K562 (cell line): ENCODE measurements at places on chromosomes 2 and 18.

DNA sequence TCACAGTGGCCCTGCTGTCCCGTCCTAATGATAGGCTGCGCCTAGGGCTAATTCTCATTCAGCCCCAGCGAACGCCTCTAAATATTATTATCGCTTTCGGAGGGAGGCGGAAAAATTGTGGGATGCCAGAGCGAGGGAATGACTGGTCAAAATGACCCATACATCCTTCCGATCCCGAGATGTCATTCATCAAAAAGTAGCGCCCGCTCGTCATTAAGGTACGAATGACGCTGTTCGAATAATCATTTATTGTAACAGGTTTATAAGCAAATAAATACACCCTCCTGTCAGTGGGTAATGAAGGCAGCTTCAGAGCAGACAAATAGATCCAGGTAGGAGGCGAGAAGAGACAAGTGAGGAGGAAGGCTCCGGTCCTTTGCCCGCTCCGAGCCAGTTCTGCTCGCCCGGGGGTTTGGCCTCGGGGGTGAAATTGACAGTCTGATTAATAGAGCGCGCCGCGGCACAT, at the start of gene EVX2:
Gene EVX2, minus strand, starts transcription at position 167 of the 466 bp plus-strand sequence. CDS start 186 bp downstream, outside the sequence.
- no peak for DNase-seq

- no peak for DNase-seq
Observed at GRCh38 chr2:58427572-58428095, 186.5 kb upstream of the FANCL start.

DNA sequence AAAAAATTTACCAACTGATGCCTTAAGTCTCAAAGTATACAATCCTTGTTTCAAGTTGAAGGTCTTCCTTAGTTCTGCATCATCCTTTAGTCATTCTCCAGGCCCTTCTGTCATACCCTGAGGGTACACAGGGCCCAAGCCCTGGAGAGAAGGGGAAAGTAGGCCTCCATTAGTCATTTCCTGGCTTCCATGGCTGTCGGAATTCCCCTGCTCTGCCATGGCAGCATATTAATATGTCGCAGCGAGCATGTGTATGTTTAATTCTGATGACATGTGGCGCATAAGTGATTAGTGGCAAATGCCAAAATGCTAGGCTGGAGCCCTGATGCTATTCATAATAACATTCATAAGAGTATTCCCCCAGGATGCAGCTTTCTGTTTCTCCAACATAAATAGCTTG, 22.1 kb downstream of the GPR39 start:
- DNase-seq, result no peak

DNA sequence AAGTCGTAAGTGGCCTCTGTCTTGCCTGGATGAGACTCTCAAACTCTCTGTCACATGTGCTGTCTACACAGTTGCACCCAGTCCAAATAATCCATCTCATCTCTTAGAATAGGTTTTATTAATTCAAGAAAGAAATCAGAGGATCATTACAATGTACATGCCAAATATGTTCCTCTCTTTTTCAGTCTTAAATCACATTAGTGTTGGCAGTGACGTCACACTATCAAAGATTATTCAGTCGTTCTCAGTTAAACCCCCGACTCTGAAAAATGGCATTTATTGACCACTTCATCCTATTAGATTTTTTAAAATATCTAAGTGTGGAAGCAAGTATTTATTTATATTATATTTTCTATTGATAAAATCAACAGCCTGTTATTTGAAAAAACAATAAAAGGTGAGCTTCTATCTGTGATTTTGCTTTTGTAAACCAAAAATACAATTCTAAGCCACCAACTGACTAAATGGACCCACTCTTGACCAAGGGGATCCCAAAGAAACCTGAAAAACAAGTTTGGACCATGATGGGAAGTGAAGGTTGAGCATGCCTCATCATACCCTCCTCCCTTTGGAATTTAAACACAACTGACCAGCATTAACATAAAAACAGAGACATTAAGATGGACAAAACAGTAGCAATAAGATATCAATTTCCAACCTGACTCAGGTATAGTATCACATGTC, 1894.4 kb upstream of the LRRTM1 start:
- no peak for DNase-seq

GRCh38 chr2:108363024-108363907, 14.5 kb upstream of the SULT1C4 start:
- no peak for DNase-seq

DNA sequence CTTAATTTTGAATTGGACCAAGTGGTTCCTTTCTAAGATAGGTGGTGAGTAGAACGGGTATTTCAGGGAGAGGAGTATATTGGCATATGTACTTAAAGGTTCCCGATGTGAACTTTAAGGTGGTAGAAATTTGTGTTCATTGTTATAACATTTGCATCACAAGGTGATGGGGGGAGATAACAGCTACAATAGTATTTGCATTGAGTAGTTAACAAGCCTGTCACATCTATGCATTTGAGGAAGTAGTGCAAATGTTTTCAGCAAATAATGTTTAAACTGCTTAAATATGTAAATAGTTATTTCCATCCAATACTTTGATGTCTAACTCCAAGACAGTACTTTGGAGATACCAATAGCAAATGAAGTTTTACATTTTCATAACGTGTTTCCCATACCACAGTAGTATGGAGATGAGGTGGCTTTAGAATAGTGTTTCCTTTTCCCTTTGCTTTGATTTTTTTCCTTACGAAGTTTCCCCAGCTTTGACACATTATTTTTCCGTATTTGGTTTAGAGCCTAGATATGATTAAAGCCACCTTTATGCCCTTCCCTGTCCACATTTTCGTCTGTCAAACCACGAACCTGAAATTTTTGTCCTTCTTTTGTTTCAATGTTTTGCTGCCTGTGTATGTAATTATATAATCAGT, 46.6 kb downstream of the VAPA start:
- DNase-seq, result no peak

- no peak for DNase-seq
Observed at GRCh38 chr2:38076152-38076709, 280 bp upstream of the CYP1B1 start.

- DNase-seq, result no peak
Observed at GRCh38 chr2:25161055-25161781, 7.2 kb downstream of the POMC start.

- DNase-seq, result no peak
Observed at GRCh38 chr2:119242276-119243119, 18.9 kb downstream of the STEAP3 start.

GRCh38 chr2:39996653-39997080, 217.6 kb upstream of the THUMPD2 start:
- DNase-seq, result no peak

DNA sequence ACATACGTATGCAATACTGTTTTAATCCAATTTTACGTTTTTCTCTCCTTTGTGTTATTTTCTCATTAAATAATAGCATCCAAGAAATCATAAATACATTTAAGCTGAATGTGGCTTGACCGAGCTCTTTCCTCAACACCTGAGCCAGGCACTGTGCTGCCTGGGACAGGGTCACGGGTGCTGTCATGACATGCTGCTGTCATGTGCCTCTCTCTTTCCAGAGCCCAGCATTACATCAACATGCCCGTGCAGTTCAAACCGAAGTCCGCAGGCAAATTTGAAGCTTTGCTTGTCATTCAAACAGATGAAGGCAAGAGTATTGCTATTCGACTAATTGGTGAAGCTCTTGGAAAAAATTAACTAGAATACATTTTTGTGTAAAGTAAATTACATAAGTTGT, 94.1 kb upstream of the LDLRAD4 start:
- no peak for DNase-seq

DNA sequence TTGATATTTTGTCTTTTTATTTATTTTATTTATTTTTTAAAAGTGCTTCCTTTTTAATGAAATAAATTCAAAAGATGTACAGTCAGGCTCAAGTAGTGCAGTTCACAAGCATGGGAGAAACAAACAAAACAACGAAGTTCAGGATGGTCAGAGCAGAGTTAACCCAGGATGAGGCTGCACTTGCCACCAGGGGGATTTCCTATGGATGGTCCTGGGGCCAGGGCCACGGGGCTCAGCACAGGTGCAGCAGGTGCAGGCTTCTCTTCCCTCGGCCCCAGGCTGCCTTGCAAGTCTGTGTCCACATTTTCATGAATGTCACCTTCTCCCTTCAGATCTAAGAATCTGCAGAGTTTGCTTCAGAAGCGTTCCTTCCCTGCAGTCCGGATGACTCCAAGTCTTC, 76.5 kb downstream of the CDCA7 start:
- DNase-seq, result no peak

- no peak for DNase-seq
Observed at GRCh38 chr2:103669531-103669930, 907.7 kb downstream of the TMEM182 start.

GRCh38 chr2:97953853-97954252, 41.9 kb downstream of the TMEM131 start:
- no peak for DNase-seq

- no peak for DNase-seq
Observed at GRCh38 chr2:197516393-197516761, 511 bp downstream of the MOB4 start.

GRCh38 chr2:26890341-26891000, 42.5 kb downstream of the DPYSL5 start:
- no peak for DNase-seq

GRCh38 chr2:19158896-19159295, 199.5 kb downstream of the OSR1 start:
- DNase-seq, result no peak

DNA sequence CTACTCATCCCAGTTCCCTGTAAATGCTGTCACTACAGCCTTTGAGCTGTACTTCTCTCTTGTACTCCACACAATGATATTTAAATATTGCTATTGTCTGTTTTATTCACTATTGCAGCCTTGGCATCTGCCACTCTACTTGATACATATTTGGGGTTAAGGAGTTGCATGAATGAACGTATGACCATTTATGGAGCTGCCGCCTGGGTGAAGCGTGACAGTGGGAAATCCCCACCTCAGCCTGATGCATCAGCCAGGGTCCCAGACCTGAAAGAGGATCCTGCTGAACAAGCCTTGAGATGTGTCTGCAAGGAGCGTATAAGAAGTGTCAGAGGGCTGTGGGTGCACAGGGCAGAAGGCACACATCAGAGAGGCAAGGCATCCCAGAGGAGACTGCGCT, 39.1 kb downstream of the MRPL35 start:
- no peak for DNase-seq

DNA sequence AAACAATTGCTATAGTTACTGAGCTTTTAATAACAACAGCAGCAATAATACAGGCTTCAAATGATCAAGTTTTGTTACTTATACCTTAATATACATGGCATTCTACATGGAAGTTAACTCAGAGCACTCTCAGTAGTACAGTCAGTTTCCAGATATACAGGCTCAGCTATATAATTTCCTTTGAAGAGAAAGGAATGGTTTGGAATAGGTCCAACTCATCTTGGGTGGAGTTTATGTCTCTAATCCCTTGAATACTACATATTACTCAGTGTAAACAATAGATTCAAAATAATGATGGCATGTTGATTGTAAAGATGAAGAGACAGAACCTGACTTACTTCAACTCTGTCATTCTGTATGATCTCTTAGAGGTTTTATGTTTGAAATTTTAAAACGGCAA, 174.9 kb downstream of the EPHA4 start:
- no peak for DNase-seq

GRCh38 chr2:68108120-68108519, 45.3 kb upstream of the C1D start:
- no peak for DNase-seq

GRCh38 chr2:11299439-11299838, 45.0 kb downstream of the ROCK2 start:
- no peak for DNase-seq

GRCh38 chr2:128997166-128997866, 678.6 kb upstream of the HS6ST1 start:
- DNase-seq, result no peak

- no peak for DNase-seq
Observed at GRCh38 chr18:45951016-45951714, 16.0 kb downstream of the EPG5 start.

DNA sequence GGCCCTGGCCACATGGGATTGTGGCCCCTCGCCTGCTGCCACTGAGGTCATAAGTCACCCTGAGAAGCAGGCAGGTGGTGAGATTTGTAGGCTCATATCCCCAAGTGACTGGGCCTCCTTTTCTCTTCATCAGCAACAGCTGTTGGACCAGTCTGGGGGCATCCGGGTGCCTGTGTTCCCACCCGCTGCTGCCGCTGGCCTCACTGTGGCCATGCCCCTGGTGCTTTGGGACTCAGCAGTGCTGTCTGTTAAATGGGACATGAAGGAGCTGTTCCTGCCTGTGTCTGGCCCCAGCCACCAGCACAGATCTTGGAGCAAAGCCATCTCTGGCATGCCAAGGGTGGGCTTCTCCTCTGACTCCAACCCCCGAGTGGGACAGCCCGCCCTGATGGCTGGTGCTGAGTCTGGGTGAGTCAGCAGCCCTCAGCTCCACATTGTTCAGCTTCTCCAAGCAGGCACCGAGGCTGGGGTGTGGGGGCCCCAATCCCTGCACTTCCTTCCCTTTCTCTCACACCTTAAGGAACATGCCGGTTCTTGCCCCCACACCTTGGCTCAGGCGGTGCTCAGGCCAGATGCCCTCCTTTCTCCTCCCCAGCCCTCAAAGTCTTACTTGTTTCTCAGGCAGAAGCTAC, 207.9 kb downstream of the GLI2 start:
- DNase-seq, result no peak

DNA sequence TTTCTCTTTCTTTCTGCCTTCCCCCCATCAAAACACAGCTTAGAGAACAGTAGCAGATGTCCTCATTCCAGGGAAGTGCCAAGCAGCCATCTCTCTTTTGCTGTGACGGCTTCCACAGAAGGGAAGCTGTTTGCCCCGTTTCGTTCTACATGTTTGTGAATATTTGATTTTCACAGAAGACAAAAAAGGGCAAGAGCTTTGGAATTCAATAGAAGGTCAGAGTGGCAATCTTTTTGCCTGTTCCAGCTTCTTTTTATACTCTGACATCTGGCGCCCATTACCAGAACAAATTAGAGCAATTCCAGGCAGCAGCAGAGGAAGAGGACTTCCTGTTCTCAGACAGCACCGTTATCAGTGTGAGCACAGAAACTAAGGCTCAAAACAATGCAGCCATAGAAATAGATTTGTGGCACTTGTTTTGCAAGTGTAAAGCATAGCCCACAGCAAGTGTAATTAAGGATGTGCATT, 79.0 kb upstream of the CDH19 start:
- no peak for DNase-seq

GRCh38 chr2:162636206-162636728, 202.3 kb downstream of the KCNH7 start:
- no peak for DNase-seq

- DNase-seq, result no peak
Observed at GRCh38 chr2:39618736-39619135, 47.0 kb upstream of the TMEM178A start.

- DNase-seq, result no peak
Observed at GRCh38 chr2:127017548-127017947, 89.4 kb downstream of the BIN1 start.

GRCh38 chr2:42216694-42217093, 47.5 kb downstream of the EML4 start:
- no peak for DNase-seq

GRCh38 chr18:10979411-10979810, 170.0 kb downstream of the PIEZO2 start:
- no peak for DNase-seq

- no peak for DNase-seq
Observed at GRCh38 chr18:69008538-69008937, 210.7 kb downstream of the CCDC102B start.

GRCh38 chr2:203650860-203651613, 55.4 kb upstream of the CD28 start:
- no peak for DNase-seq
